Activated naive CD4-positive, alpha-beta T cell (primary cell): ENCODE measurements at places on chromosomes 5 and 9.

- DNase-seq: no peak
Measured at GRCh38 chr9:72909428-72909827, 43.4 kb downstream of the ALDH1A1 start.

GRCh38 chr5:122690266-122690665, 84.6 kb upstream of the SNX2 start:
- DNase-seq: no peak

DNA sequence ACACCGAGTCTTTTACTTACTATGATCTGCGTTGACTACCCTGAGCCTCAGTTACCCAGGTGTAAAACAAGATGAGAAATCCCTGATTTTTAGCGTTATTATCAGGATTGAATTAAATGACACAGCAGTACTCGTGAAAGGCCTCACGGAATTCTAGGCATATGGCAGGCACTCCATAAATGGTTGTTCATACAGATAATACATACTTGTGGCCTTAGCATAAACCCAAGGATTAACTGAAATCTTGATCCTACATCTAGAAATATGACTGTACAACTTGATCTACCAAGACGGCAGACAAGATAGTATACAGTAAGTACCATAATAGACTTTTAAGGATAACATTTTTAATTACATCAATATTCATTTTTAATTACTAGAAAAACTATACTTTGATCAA, 409.8 kb downstream of the BNC2 start:
- DNase-seq: no peak

GRCh38 chr9:123360161-123361085, 4.4 kb downstream of the CRB2 start:
- DNase-seq: peak; percentile 30

- DNase-seq: no peak
Measured at GRCh38 chr9:35367451-35367850, 122.5 kb upstream of the RUSC2 start.

DNA sequence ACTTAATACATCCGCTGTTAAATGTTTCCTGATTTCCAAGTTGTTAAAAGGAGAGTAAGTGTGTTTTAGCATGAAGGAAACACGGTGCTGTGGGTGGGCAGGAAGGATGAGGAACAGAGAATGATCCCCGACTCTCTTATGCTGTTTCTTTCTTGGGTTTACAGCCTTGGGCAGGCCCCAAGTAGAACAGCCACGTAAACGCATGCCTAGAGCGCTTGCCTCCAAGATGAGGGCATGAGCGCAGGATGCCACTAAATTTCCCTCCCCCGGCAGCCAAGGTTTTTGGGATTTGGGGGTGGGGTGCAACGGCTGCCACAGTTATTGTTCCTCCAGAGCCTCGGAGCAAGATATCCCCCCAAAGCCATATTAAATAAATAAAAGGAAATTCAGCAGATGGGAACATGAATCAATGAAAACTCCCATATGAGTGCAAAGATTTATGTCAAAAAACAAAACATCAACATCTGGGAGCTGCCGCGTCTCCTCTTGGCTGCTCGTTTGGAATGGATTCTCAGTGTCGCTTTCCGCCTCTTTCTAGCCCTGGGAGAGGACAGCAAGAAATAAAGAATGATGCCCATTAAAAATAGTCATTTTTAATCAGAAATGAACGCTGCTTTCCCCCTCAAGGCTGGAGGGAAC, 10.0 kb upstream of the DELE1 start:
- no peak for DNase-seq

DNA sequence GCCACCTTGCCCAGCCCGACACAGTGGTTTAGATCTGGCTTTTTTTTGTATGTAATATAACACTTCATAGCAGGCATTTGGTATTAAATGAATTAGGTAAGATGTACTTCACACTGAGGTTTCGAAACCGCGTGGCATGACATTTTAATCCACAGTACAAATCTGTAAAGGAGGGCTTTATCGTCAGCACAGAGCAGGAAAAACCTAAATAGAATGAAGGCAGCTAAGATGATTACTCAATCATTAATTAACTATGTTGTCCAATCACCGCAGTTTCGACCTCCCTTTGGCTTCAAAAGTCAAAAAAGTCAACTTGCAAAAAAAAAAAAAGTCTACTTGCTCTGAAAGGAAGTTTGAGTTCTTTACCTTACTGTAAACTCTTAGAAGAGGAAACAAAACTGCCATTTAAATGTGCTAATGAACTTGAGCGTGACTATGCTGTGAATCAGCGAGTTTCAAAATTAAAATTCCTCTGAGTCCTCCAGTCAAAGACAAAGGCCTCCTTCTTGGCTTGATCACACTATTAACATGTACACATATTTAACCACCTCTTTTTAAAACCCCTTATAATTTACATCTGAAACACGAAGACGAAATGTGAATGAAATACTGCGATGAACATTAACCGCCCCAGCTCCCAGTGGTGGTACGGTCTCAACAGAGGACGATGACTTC, 698 bp upstream of the SEC24A start:
- DNase-seq: no peak

DNA sequence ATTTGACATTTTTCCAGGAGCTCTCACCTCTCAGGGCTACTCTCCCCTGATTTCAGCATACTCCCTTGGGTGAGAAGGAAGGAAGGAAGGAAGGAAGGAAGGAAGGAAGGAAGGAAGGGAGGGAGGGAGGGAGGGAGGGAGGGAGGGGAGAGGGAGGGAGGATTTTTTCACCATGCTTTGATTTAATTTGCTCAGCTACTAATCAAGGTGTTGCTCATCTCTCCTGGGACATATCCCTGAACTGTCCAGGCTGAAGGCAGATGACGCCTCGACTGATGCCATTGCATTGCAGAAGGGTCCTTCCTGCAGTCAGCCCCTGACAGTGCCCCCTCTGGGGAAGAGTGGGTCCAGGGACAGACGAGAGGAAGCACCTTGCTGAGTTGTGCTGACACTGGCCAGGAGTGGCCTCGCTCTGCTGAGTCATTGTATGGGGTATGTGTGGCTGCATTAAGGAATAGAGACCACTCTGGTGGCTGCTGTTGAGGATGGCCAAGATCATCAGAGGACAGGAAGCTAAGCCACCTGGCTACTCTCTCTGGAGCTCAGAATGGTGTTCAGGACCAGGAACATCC, 43.6 kb upstream of the CRB2 start:
- no peak for DNase-seq

GRCh38 chr9:74528207-74528606, 31.1 kb downstream of the RORB start:
- no peak for DNase-seq
